Activated naive CD4-positive, alpha-beta T cell treated with anti-CD3 and anti-CD28 coated beads, Interleukin-2, amount 50 U/mL, for 72 hours (primary cell): ENCODE measurements at places on chromosomes 7 and 10. TPM values are rescaled to one million over a fixed set of nuclear protein-coding genes. Genes with fewer than 3 reads are reported as not detected.
A peak's percentile ranks its signal among the peaks of the same experiment; 100 is the strongest.

DNA sequence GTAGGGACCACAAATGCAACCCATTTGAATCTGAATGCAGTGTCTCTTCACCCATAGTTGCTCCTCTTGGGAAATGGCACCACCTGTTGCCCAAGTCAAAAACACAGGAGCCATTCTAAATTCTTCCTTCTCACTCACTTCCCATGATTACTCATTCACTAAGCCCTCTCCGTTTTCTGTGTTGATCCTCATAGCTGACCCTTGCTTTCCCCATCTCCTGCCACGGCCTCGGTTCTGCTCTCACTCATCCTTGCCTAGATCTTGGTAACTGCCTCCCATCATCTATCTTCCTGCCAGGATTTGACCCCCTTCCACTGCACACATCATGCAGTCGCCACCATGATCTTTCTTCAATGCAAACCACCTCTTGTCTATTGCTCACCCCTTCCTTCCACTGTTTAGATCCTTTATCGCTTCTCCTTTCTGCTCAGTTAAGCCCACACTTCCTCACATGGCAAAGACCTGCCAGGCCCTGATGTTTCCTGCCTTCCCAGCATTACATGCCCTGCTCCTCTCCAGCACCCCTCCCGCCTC, 19.0 kb upstream of the CPN1 start:
- DNase-seq = no peak

- peak; percentile 38 for DNase-seq
Observed at GRCh38 chr10:98431016-98431415, 15.7 kb downstream of the HPS1 start.

ABCA13 gene
- not detected for total RNA-seq

TAS2R41 gene
- total RNA-seq = not detected

GRCh38 chr10:1212571-1213141, 156.5 kb downstream of the WDR37 start:
- no peak for DNase-seq

- no peak for DNase-seq
Observed at GRCh38 chr7:101740981-101741725, 76.3 kb upstream of the CUX1 start.

- no peak for DNase-seq
Observed at GRCh38 chr7:381211-382042, 91.5 kb downstream of the FOXL3 start.

GRCh38 chr10:132350946-132351345, 19.0 kb downstream of the LRRC27 start:
- DNase-seq = no peak

NPC1L1 gene
- total RNA-seq = 0.14 TPM

GRCh38 chr10:132788180-132788830, 2.4 kb upstream of the NKX6-2 start:
- DNase-seq = no peak

- peak; percentile 45 for DNase-seq
Observed at GRCh38 chr7:128405471-128406313, 4.1 kb downstream of the IMPDH1 start.

FAM13C gene
- not detected for total RNA-seq

DNA sequence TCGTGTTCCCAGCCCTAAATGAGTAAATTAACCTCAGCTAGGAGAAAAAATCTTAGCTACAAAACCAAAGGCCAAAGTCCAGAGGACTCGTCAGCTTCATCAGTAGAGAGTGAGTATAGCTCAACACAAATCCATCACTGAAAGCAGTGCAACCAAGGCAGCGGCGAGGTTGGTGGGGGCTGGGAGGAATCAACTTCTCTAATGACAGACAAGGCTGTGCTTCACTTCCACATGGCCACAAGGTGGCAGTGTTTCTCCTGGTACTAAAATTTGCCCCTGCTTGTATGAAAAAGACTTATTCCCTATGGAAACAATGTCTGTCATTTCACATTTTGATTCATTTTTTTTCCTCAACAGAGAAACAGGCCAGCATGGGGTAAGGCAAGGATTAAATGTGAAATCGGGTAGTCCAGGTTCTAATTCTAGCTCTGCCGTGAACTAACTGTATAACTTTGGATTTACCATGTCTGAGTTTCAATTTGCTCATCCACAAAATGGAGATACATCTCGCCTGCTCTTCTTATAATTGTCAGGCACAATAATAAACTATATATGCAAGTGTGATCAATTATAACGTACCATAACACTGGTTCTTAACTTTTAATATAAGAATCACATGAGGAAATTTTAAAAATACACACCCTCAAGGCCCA, 39.3 kb downstream of the FAS start:
- peak; percentile 67 for DNase-seq

TDRD1 gene
- total RNA-seq = 0.31 TPM

OPN4 gene
- total RNA-seq = not detected

GRCh38 chr7:13092708-13093005, 405.2 kb downstream of the ARL4A start:
- DNase-seq = no peak

GRCh38 chr7:730501-731439, 3.7 kb upstream of the PRKAR1B start:
- no peak for DNase-seq

- no peak for DNase-seq
Observed at GRCh38 chr10:95208702-95209391, 14.8 kb downstream of the ACSM6 start.

IDI2 gene
- total RNA-seq = not detected

JMJD1C gene
- 62.5 TPM for total RNA-seq

PNLIPRP1 gene
- not detected for total RNA-seq

DNA sequence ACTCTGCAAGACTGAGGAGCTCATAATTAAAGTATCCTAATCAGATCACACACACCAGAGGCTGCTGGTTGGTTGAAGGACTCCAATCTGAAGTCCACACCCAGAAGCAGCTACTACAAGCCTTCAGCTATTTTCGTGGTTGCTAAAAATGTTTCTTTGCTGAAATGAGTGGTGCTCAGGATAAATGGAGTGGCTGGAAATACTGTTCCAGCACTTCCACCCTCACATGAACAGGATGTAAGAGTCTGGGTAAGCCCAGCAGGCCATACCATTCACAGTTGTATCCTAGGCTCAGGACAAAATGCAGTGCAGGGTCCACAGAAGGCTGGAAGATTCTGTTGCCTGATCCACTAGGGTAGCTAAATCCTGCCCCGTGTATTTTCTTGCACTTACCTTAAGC, 34.1 kb downstream of the AFAP1L2 start:
- no peak for DNase-seq

GRCh38 chr10:124174673-124175645, 81.6 kb upstream of the CHST15 start:
- DNase-seq = no peak

DNA sequence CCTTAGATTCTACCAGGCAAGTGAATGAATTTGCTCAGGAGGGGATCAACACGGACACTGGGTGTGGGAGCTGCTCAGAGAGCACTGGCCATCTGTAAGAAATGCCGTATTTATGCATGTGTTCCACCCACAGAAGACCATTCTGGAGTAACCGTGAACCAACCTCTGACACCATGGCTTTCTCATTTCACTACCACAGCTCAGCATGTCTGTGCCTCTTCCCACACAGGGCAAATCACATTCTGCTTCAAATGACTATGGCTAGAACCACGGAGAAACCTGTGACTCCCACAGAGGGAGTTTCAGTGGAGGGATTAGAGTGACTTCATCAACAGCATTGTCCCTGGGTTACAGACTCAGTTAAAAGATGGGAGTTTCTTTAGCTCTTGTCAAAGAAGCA, 893.4 kb downstream of the XPNPEP1 start:
- no peak for DNase-seq

DNA sequence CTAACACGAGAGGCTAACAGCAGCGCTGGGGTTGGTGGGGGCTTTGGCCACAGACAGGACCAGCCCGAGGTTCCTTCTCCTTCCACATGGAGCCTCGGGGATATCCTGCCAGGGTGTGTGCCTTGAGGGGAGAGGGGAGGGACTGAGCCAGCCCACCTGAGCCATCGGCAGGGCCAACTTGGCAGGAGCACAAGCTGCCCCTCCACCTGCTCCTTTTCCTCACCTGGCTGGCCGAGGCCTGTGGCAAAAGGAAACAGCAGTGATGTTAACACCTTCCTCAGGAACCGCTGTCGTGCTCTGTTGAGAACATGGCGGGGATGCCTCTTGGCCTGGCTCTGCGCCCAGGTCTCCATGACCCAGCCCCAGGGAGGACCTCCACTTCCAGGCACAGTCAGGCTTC, 255.1 kb upstream of the PPP2R2D start:
- DNase-seq = no peak

GRCh38 chr7:107902381-107902780, 11.4 kb downstream of the DLD start:
- DNase-seq = no peak

DNA sequence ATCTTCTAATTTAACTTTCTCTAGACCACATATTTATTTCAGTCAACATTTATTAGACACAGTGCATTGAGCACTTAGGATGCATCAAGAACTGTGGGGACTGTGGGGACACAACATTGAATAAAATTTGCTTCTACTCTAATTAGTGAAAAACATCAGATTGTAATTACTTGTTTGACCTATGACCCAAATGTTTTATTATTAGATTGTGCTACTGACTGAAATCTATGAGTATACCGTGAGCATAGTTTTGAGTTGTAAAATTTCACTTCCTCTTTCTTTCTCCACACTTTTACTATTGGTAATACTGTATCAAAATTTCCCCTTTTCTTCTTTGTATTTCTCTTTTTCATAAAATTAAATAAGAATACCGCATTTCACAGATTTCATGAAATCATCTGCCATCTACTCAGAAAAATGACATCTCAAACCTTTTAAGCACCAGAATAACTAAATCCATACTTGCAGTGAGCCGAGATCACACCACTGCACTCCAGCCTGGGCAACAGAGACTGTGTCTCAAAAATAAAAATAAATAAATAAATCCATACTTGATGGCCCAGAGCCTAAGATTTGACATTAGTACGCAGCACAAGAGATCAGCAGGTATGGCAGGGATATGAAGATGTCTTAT, 25.4 kb upstream of the INPP5F start:
- no peak for DNase-seq

GRCh38 chr7:2055956-2056355, 176.8 kb downstream of the MAD1L1 start:
- no peak for DNase-seq

DNA sequence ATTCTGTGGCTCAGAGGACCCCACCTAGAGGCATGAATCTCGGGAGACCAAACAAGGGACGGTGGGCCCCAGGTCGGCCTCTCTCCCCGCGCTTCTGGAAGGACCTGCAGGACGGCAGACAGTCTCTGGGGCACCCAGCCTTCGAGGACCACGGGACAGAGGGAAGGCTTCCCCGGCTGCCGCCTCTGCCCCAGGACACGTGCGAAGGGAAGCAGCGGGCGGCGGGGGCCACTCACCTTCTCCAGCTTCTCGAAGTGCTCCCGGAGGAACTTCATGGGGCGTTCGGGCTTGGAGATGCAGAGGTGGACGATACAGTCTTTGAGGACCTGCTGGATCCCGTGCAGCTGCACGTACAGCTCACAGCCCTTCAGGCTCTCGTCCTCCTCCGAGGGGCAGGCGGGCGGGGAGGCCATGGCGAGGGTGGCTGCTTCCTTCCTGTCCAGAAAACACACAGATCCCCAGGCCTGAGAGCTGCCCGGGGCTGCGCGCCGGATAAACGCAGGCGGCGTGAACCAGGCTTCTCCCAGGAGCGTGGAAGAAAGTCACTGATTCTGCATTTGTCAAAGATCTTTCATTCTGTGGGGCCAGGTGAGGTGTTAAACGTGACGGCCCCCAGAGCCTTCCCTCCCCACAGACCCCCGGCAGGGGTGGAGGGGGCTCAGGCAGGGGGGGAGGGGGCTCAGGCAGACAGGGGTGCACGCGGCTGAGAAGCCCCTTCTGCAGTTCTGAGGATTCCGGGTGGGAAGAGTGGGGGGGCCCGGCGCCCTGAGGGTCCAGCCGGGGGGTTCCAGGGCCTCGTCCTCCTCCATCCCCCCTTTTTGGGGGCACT, 15.2 kb upstream of the DNAAF5 start:
- DNase-seq = no peak

SPDYE9 gene
- not detected for total RNA-seq

DNA sequence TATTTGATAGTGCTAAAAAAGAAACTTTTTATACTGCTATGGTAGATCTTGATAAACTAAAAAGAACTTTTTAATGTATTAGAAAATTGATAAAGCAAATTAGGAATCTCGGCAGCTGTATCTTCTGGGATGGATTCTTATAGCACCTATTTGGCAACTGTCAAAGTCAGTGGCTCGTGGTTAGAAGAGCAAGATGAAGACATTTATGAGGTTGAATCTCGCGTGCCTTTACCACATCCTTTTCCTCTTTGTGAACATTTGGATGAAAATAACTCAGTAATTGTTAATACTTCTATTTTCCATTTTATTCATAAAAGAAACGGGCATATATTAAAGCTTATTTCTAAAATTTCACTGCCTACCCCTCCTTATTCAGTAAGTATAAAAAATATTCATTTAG, 76.2 kb downstream of the CYP51A1 start:
- DNase-seq = no peak

GRCh38 chr7:11332186-11332864, 358.7 kb downstream of the PHF14 start:
- DNase-seq = no peak

GRCh38 chr7:147818317-147818716, 772.2 kb upstream of the C7orf33 start:
- no peak for DNase-seq

DNA sequence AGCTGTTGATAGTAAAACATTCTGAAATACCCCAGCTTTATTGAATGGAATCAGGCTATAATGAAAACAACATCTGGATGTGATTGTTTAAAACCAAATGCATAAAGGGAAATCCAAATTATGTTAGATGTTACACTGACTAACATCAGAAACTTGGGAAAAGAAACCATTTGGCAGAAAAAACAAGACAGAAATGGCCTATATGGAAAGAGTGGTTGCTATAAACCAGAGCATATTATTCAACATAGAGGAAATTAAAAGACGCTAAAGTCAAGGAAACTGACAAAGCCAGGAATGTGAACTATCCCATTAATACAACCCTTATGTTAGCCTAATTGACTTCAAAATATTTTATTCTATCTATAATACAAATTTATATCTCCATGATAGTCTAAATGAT, 53.0 kb upstream of the CABCOCO1 start:
- DNase-seq = no peak

HILPDA gene
- total RNA-seq = 20.3 TPM
